Neural progenitor cell (in vitro differentiated cells): ENCODE measurements at places on chromosomes 2 and 18. TPM values are rescaled to one million over a fixed set of nuclear protein-coding genes. Genes with fewer than 3 reads are reported as not detected.

Gene MDH1B
- 3.7 and 3.9 TPM in 2 replicates for total RNA-seq

Gene DAW1
- not detected in 2 replicates for total RNA-seq

Gene MTCL1
- 36.9 and 38.7 TPM in 2 replicates for total RNA-seq

Gene FNDC4
- 6.2 and 18.3 TPM in 2 replicates for total RNA-seq

Gene TDRD15
- total RNA-seq: not detected in 2 replicates

- no peak for DNase-seq
Measured at GRCh38 chr2:173434762-173435569, 80.3 kb downstream of the CDCA7 start.

- no peak for DNase-seq
Measured at GRCh38 chr2:219172231-219173154, 2.7 kb upstream of the SLC23A3 start.

- DNase-seq: no peak
Measured at GRCh38 chr2:575030-575726, 102.0 kb downstream of the TMEM18 start.

- no peak for DNase-seq
Measured at GRCh38 chr2:60629801-60630385, 76.4 kb upstream of the BCL11A start.

GRCh38 chr2:36620321-36620720 is 22.4 kb upstream of the FEZ2 start:
- no peak for DNase-seq

DNA sequence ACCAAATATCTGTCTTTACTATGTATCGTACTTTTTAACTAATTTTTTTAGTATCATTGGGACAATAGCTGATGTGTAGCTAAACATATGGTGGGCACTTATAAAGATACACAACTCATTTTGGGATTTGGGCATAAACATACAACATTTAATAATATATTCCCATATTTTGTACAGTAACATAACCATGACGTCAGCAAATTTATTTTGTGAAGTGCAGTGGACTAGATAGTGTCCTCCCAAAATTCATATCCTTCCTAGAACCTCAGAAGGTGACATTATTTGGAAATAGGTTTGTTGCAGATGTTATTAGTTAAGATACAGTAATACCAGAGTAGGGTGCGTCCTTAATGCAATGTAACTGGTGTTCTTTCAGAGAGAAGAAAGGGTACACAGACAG is 356.7 kb downstream of the CDH7 start:
- no peak for DNase-seq

GRCh38 chr2:213566846-213567245 is 282.6 kb downstream of the SPAG16 start:
- DNase-seq: no peak

GRCh38 chr2:61689568-61689967 is 151.4 kb upstream of the XPO1 start:
- no peak for DNase-seq

DNA sequence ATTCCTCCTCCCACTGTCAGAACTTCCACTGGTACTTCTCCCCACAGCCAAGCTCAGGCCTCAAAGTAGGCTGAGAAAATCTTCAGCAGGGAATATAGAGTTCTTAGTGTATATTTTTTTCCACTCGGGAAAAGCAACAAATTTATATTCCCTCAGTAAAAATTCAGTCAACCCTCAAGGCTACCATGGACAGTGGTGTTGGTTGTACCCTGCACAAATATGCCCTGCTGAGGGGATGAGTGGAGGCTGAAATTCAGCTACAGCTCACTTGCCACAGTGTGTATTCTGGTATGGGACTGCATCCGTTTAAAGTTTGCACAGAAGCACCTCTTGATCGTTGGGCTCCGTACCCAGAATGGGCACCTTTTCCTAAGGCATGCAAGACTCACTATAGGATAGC is 90.8 kb upstream of the LGALSL start:
- no peak for DNase-seq

- DNase-seq: no peak
Measured at GRCh38 chr18:59909289-59910036, 9.7 kb downstream of the PMAIP1 start.

GRCh38 chr2:179442206-179442605 is 177.6 kb upstream of the SESTD1 start:
- no peak for DNase-seq

DNA sequence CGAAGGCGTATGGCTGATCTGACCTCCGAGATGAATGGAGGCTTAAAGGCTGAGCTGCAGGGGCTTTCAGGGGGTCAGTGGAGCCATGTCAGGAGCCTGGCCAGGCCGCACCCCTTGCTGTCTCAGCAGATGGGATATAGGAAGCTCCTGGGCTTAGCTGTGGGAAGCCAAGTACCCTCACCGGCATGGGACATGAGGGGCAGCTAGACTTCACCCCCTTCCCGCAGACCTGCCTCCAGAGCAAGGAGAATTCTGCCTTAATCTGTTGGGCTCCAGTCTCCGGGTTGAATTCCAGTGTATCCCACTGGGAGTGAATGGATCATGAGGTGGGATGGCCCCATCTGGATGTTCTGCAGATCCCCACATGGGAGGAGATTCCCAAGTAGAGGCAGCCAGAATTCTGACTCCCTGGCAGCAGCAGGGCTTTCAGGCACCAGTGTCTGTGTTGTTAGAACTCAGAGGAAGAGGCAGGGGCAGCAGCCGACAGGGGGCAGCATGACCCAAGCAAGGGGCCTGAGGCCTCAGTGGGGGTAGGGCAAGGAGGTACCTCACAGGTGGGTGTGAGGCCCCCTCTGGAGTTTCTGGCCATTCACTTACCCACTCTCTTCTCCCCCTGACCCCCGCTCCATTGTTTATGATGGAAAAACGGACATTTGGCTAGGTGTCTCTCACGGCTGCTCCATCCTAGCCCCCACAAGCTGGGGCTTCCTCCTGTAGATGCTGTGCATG is 19.1 kb downstream of the CAPG start:
- peak; percentile 70 for DNase-seq

DNA sequence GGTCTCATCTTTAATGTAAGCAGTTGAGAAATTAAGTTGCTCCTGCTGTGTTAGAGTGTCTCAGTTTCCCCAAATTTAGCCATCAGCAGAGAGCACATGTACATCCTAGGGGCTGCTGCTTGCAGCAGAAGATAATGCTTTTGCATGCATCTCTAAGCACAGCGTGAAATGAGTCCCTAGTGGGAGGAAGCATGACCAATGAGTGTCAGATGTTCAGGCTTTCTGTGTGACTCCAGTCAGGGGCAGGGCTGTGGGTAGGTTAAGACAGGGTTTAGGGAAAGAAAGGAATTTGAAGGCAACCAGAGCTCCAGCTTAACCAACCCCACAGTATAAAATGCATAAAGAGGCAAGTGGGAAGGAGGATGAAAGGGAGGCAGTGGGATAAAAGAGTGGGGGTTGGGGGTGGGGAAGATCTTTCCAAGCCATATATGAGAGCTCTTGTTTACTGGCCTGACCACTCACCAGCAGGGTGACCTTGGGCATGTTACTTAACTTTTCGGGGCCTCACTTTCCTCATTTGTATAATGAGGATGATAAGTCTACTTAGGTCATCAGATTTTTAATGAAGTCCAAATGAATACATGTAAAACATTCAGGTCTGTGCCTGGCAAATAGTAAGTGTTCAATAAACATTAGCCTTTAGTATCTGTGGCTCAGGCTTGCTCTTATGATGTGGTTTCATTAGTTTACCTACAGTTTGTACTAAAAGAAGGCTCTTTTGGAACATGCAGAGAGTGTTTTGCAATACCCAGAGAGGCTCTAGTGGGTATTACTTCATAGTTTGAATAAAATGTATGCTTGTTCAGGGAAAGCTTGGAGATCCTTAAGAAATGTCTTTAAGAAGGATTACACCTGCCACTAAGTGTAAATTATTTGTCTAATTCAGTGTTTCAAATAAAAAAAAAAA is 42.7 kb upstream of the PELI1 start:
- no peak for DNase-seq
